ENCODE measurements at places on chromosomes 3 and 15. TPM values are rescaled to one million over a fixed set of nuclear protein-coding genes. Genes with fewer than 3 reads are reported as not detected.

Gene UBA5
- 19.2 TPM for polyA plus RNA-seq

Gene GNAT1
- 0.02 TPM for polyA plus RNA-seq

Gene SLC28A2
- polyA plus RNA-seq, result not detected

Gene TPRG1
- 61.0 TPM for polyA plus RNA-seq

Gene CADPS
- polyA plus RNA-seq, result 0.09 TPM

Gene ZNF80
- 0.05 TPM for polyA plus RNA-seq

Gene P2RY1
- 8.9 TPM for polyA plus RNA-seq

Gene AVEN
- 11.1 TPM for polyA plus RNA-seq

Gene IDH2
- polyA plus RNA-seq, result 98.5 TPM

Gene C3orf52
- polyA plus RNA-seq, result 2.1 TPM

Gene LEKR1
- polyA plus RNA-seq, result 0.33 TPM
